GM23338 (cell line): ENCODE measurements at places on chromosomes 3 and 15. TPM values are rescaled to one million over a fixed set of nuclear protein-coding genes. Genes with fewer than 3 reads are reported as not detected.

Gene UQCC5
- 156 and 157 TPM in 2 replicates for polyA plus RNA-seq

Gene DUOXA1
- polyA plus RNA-seq: not detected in 2 replicates

Gene MCF2L2
- polyA plus RNA-seq: 4.1 and 6.7 TPM in 2 replicates

Gene CCDC191
- polyA plus RNA-seq: 1.5 and 2.9 TPM in 2 replicates

Gene SH3BP5
- polyA plus RNA-seq: 5.8 and 5.9 TPM in 2 replicates

Gene CLDN18
- polyA plus RNA-seq: 0.19 TPM in 1 of 2 replicates, not detected in the other

Gene CCR1
- 0.12 TPM in 1 of 2 replicates, not detected in the other for polyA plus RNA-seq
